ENCODE measurements at places on chromosomes 16 and 17. TPM values are rescaled to one million over a fixed set of nuclear protein-coding genes. Genes with fewer than 3 reads are reported as not detected.
A peak's percentile ranks its signal among the peaks of the same experiment; 100 is the strongest.

GRCh38 chr17:29170682-29171081 is 9.5 kb downstream of the MYO18A start:
- no peak for DNase-seq

DNA sequence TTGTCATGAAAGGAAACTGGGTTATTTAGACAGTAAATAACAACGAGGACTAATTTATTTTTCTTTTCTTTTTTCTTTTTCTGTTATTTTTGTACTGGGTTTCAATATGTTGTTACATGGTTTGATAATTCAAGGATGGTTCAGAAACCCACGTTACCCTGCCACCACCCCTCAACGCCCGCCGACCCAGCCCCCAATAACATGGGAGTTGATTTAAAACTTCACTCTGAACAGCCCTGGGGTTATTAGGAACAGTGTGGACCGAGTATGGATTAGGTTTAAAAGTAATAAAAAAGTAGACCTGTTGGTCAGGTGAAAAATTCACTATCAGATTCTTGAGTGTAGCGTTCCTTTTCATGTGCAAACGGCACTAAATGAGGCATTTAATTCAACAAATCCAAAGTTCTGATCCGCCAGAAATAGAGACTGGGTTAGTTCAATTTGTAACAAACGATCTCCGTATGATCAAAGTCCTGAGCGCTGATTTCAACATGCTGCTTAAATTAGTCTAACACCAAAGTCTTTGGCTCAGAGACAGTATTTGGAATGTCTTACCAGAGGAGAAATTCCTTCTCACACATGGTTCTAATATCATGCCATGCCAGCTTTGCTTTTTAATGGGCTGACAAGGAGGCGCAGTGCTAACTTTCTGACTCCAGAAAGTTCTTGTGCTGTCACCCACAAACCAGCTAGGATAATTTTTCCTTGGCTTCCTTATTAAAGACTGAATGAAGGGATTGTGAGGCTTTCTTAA is 173.1 kb upstream of the IRX3 start:
- DNase-seq, result no peak

GRCh38 chr17:80129006-80129565 is 17.8 kb downstream of the EIF4A3 start:
- DNase-seq, result no peak

DNA sequence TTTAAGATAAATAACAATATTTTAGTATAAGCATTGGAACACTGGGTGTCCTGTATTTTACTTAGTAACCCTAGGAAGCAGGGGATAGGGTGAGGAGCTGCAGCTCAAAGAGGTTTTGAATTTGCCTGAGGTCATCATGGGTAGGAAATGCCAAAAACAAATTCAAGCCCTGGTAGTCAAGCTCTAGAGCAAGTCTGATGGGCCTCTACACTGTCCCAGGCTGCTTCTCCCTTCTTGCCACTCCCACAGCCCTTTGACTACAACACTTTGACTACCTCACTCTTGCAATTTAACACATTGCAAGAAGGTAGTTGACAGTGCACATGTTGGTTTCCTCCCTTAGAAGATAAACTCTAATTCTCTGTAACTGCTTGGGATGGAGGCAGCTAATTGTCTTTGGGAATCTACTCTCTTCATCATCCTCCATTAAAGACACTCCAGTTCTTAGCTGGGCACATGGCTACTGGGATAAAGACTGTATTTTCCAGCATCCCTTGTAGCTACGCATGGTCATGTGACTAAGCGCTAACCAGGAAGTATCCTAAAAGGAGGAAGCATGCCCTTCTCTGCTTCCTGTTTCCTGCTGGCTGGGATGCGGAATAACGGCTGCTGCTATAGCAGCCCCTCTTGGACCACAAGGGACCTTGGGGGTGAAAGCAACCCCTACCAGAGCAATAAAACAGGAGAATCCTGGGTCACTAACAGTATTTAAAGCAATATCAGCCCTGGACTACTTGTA is 30.7 kb upstream of the SSTR2 start:
- no peak for DNase-seq

GRCh38 chr17:35214192-35214591 is 20.0 kb upstream of the SLC35G3 start:
- DNase-seq, result no peak

DNA sequence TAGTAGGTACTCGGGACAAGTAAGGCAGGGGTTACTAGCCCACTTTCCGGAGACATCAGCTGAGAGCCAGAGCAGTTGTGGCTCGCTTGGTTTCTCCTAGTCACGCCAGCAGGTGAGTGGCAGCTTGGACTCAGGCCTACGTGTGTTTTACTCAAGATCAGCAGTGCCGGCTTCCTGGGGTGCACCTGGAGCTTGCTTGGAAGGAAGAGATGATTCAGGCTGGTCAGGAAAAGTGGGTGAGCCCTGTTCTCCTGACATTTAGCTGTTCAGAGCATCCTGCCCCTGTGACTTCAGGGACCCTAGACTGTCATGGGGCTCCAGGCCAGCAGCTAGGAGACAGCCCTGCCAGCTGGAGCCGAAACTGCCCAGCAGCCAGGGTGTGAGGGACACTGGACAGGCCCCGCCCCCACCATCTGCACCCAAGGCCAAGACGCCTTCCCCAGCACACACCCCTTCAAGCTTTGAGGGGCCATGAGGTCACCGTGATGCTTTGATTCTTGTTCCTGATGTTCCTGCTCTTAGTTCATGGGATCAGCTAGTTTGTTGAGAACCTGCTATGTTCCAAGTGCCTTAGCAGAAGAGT is 238.0 kb upstream of the CIBAR2 start:
- peak; percentile 79 for DNase-seq

- no peak for DNase-seq
These were observed 13.5 kb downstream of the ANKRD11 start for GRCh38 chr16:89476811-89477261.

DNA sequence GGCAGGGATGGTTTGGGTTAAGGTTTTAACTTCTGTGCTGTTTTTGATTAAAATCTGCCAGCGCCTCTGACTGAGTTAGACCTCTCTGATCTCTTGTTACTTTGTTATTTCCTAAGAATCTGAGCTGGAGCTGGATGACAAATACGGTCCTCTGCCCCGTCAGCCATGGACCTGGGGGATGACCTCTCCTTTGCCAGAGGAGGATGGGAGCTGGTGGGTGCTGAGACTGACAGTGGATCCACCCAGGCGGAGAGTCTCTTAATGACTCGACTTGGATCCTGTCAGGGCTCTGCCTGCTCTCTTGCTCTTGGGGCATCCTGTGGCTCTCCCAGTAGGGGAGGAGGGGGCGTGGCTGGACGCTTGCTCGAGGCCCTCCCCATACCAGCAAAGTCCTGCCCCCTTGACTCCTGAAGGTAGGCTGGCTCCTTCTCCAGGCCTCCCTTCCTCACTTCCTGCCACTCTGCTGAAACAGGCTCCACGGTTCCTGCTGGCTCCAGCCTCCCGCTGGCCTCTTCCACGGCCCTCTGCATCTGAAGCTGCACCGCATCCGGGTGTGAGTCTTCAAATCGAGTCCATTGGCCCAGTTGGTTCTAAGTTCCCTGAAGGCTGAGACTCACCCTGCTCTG is 24.8 kb upstream of the MAP3K14 start:
- peak; percentile 46 for DNase-seq

DNA sequence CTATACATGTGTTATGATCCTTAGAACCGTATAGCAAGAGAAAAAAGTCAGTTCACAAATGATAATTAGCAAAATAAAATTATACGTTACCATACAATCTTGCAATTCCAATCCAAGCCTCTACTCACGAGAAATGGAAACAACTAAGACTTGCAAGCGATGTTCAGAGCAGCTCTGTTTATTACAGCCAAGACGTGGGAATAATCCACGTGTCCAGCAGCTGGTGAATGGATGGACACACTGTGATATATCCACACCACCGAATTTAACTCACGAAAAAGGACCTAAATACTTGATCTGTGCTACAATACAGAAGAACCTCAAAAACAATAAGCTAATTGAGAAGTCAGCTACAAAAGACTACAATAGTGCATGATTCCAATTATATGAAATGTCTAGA is 88.1 kb downstream of the ADCY9 start:
- DNase-seq, result peak; percentile 66

- peak; percentile 62 for DNase-seq
These were observed 35.9 kb downstream of the CMTM4 start for GRCh38 chr16:66660422-66661209.

DNA sequence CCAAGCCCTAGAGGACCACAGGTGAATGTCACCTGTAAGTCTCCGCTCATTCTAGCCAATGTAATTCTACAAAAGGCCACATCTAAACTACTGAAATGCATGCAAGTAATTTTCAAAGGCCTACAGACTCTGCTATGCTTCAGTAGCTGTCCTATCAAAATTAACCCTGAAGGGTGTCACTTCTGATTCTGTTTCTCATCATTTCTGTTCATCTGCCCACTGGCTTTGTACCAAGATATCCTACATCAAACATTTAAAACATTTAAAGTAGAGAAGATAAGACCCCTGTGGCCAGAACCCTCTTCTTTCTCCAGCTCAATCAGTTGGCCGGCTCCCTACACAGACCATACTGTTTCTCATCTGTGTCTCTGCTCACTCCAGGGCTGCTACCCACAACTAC is 21.5 kb downstream of the PHF12 start:
- no peak for DNase-seq

DNA sequence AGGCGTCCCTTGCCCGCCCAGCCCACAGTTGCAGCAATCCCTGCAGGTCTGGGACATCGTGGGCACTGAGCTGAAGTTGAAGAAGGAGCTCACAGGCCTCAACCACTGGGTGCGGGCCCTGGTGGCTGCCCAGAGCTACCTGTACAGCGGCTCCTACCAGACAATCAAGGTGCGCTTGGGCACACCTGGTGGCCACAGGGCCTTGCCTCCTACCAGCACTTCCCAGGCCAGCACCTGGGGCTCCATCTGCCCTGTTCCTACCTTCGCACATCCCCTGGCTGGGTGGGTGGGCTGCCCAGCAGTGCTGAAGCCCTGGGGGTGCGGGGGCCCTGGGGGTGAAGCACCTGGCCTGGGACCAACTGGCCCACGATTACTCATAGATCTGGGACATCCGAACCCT is 19.9 kb downstream of the TRAF7 start:
- no peak for DNase-seq

DNA sequence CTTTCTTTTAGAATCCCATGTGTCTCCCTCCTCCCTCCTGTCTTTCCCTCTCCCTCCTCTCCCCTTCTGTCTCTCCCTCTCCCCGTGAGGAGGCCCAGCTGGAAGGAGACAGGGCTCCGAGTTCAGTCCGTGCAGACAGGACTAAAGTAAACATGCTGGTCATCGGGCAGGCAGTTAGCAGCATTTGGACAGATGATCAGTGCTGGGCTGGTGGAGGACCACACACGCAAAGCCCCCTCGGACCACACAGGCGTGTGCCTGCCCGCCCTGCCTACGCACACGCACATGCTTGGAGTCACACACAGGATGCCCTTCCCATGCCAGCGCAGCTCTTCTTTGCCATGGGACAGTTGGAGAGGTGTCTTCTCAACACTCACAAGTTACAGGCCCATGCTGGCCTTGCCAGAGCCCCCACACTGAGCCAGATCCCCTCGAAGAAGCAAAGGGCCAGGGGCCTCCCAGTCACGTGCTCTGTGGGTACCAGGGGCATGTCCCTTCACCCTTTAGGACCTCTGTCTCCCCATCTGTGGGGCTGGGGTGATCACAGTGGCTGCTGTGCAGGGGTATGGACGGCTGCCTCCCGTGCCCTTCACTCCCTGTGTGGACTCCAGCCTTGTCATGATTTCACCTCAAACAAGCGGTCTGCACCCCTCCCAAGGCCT is 215.7 kb upstream of the FOXF1 start:
- no peak for DNase-seq

DNA sequence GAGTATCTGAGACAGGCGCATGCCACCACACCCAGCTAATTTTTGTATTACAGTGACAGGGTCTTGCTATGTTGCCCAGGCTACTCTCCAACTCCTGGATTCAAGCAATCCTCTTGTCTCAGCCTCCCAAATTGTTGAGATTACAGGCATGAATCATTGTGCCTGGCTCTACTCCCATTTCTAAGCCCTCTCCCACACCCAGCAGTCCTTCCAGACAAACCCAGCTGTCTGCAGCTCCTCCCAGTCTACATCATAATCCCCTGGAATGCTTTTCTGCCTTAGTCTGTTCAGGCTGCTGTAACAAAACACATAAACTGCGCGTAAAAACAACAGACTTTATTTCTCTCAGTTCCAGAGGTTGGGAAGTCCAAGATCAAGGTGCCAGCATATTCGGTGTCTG is 144.5 kb downstream of the GRIN2A start:
- DNase-seq, result no peak

DNA sequence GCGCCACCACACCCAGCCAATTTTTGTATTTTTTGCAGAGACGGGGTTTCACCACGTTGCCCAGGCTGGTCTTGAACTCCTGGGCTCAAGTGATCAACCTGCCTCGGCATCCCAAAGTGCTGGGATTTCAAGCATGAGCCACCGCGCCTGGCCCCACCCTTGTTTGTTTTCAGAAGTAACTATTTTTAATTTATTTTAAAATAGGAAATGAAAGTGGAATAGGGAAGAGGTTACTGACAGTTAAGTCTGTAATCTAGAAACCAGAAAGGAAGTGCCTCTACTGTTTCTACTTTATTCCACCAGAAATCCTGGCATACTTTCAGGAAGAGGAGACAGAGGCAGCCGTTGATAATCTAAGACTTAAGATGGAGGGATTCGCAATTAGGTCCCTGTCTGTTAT is 225.6 kb downstream of the TANC2 start:
- no peak for DNase-seq

- DNase-seq, result no peak
These were observed 109.9 kb downstream of the RBFOX3 start for GRCh38 chr17:79500745-79501618.

GRCh38 chr16:55543472-55543871 is 23.0 kb upstream of the CAPNS2 start:
- DNase-seq, result no peak

DNA sequence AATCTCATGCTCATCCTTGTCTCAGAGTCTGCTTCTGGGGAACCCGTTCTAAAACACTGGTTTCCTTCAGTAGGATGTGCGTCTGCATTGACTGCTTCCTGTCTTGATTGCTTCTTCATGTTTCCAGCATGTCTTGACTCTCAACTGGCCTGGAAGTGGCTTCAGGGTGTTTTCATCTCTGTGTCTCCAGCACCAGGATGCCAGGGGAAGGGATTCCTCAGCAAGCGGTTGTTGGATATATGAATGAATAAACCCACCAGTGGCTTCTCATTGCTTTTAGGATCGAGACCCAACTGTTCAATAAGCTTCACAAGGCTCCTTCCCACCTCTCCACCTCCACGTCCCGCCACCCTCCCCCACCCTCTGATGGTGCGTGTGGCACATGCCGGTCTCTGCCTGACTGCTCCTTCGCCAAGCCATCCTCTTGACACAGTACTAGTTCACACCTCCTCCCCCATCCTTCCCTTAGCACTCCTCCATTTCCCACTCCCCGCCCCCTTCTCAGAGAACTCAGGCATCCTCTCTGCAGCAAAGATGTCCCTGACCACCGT is 14.1 kb upstream of the TNS4 start:
- no peak for DNase-seq

GRCh38 chr16:85416228-85417109 is 196.7 kb upstream of the GSE1 start:
- DNase-seq, result peak; percentile 94

Gene C17orf78
- not detected for total RNA-seq

Gene GAST
- not detected for total RNA-seq

Gene TMED6
- total RNA-seq, result 52.6 TPM

Gene SCO1
- total RNA-seq, result 8.6 TPM

Gene CHST5
- total RNA-seq, result 0.06 TPM

Gene SLC52A1
- not detected for total RNA-seq

Gene ITGAD
- not detected for total RNA-seq

Gene KRT32
- total RNA-seq, result not detected

Gene CLDN7
- 49.1 TPM for total RNA-seq

Gene EVI2B
- total RNA-seq, result 0.56 TPM

Gene SDR42E1
- 8.3 TPM for total RNA-seq

Gene ZNF785
- total RNA-seq, result 12.1 TPM

Gene GRIN2C
- total RNA-seq, result not detected

Gene SCIMP
- 1.3 TPM for total RNA-seq
